ENCODE measurements at places on chromosomes 16 and 17.

GRCh38 chr16:15950869-15951268 lies 1.5 kb downstream of the ABCC1 start:
- DNase-seq, result no peak

DNA sequence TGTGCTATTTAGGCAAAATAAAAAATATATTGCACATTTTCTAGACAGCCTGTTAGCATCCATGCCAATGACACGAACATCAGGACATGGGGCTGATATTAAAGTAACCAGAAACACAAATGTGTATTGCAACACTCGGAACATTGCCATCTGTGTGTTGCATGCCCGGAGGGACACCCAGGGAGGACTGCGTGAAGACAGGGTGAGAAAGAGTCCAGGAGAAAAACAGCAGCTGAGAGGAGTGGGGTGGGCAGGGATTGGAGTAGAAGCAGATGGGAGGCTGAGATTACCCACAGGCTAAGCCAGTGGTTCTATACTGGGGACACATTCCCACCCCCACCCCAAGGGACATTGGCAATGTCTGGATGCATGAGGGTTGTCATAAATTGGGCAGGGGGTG lies 114.8 kb downstream of the GRIN2A start:
- DNase-seq, result no peak

DNA sequence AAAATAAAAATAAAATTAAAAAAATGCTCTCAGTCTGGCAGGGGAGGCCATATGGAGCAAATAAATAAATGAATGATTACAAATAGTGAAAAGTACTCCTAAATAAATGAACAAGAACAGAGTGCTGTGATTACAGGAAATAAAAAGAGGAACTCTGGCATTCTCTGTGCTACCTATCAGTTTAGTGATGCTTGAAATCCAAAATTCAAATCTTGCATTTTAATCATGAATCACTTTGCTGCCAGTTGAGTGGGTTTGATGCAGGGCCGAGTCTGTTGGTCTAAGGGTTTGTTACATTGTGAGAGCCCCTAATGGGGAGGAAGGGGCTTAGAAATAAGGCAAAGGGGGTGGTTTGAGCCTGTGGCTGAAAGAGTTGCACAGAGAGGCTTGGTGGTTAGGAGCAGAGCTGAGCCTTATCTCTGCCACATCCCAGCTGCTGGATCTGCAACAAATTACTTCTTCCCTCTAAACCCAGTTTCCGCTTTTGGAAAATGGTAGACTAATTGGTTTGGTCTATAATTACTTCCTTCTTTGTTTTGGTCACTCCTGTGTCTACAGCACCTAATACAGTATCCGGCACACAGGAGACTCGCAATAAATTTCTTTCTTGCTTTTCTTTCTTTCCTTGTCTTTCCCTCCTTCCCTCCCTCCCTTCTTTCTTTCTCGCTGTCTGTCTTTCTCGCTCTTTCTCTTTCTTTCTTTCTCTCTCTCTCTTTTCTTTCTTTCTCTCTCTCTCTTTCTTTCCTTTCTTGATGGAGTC lies 6.3 kb upstream of the ABCC1 start:
- DNase-seq, result no peak

GRCh38 chr16:22161999-22162655 lies at the start of gene SDR42E2:
Gene SDR42E2, plus strand, starts transcription at chr16:22162506. Its CDS starts 3,077 bp downstream, at chr16:22165583.
- peak; percentile 22 for DNase-seq

GRCh38 chr17:7323731-7324437 lies 5.3 kb downstream of the NEURL4 start:
- DNase-seq, result no peak

DNA sequence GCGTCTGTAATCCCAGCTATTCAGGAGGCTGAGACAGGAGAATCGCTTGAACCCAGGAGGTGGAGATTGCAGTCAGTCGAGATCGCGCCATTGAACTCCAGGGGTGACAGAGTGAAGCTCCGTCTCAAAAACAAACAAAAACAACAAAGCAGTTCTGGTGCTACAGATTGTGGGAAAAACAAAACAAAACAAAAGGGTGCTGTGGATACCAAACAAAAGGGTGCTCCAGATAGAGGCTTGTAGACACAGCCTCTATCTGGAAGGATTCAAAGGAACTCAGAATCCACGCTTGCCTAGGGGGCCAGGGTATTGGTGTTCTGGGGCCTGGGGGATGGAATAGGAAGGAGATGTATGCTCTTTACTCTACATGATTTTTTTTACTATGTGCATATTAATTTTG lies 2.5 kb downstream of the MYLK3 start:
- DNase-seq, result peak; percentile 1

DNA sequence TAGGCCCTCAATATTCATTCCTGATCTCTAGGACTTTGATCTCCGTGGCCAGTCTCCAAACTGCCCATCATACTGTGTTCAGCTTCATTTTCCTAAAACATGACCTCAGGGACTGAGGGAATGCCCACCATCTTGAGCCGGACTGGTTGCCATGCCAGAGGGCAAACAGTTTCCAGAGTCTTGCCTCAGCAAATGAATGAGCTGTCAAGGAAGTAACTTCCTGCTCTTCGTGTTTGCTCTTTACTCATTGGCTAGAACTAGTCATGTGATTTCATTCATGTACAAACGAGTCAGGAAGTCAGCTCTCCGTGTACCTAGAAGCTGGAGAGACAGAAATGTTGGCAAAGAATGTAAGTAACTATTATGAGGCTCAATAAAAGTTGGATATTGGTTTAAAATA lies 50.2 kb downstream of the ANKFN1 start:
- DNase-seq, result no peak

GRCh38 chr17:57986841-57987580 lies 1.0 kb downstream of the VEZF1 start:
- no peak for DNase-seq

DNA sequence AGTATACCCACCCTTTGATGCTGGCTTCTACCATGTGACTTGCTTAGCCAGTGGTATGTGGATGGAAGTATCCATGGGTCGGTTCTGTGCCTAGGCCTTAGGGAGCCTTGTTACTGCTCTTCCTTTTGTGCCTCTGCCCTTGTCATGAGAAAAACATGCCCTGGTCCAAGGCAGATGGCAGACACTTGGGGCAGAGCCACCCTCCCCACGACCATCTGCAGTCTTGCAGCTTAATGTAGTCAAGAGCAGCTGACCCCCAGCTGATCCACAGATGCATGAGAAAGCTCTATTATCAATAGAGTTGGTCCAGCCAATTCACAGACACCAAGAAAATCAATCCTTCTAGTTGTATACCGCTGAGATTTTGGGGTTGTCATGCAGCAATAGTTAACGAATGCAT lies 95.7 kb downstream of the SLC39A11 start:
- no peak for DNase-seq

GRCh38 chr16:66512272-66513110 lies 37.4 kb downstream of the TK2 start:
- no peak for DNase-seq

DNA sequence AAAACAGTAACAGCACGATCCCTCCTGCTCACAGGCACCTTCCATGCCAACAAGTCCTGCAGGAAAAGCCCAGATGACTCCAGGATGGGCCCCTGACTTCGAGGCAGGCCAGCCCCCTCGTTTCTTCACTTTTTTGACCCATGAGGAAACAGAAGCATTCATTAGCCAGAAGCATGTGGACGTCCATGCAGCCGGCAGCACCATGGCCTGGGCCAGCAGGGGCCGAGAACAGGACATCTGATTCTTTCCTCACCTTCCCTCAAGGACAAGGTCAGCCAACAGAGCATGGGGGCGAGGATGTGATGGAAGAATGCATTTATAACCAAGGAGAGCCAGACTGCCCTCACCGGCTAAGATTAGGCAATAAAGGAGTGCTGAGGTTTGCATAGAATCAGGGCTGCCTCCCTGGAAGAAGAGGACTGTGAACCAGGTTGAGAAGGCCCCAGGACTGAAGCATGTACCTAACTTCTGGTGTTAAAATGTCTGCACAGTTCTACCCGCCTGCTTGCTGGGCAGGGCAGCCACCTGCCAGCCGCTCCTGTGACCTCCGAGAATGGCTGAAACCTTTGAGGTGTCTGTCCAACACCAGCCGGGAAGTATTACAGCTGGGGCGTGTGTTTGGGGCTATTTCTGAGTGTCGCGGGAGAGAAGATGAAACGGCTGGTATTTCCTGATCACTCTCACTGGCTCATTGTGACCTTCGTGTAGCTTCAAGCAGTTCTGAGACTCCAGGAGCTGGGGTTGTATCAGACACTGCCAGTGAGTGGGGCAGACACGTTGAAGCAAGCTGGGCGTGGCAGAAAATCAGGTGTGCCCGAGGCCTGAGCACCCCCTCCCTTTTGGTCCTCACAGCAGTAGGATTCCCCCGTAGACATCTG lies 94.0 kb upstream of the TNRC6C start:
- no peak for DNase-seq
